ENCODE measurements at places on chromosomes 2 and 18.

- no peak for DNase-seq
Observed at GRCh38 chr2:55109219-55109891, 59.1 kb upstream of the RTN4 start.

- DNase-seq = no peak
Observed at GRCh38 chr2:240906141-240906910, at the start of gene CROCC2. Gene CROCC2, plus strand, starts transcription at chr2:240906336. Its CDS starts 178 bp downstream, at chr2:240906514.

GRCh38 chr2:7861910-7862702 lies 819.8 kb upstream of the ID2 start:
- DNase-seq = no peak

- DNase-seq = peak; percentile 85
Observed at GRCh38 chr2:137964066-137964858, at the start of gene HNMT. Gene HNMT, plus strand, starts transcription at chr2:137964473. Its CDS starts 19 bp downstream, at chr2:137964492.

DNA sequence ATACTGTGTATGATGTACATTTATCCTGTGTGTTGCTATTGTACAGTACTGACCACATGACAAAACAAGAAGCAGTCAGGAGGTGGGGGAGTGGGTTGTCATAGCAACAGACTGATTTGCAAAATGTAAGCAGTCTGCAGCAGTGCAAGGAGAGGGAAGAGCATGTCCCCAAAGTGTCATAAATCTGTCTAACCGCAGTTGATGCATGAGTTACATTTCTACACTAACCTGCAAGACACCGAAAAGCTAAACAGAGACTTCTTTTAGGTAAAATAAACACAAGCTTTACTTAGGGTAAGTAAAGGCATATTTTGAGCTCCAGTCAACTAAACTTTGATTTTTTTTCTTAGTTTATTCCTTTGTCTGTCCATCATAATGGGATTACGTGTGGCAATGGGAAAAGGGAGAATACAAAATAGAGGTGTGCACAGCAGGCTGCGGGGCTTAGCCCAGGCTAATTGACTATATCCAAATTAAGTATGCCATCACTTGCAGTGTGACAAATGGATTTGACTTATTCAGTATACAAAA lies 134.5 kb downstream of the MEIS1 start:
- peak; percentile 51 for DNase-seq

DNA sequence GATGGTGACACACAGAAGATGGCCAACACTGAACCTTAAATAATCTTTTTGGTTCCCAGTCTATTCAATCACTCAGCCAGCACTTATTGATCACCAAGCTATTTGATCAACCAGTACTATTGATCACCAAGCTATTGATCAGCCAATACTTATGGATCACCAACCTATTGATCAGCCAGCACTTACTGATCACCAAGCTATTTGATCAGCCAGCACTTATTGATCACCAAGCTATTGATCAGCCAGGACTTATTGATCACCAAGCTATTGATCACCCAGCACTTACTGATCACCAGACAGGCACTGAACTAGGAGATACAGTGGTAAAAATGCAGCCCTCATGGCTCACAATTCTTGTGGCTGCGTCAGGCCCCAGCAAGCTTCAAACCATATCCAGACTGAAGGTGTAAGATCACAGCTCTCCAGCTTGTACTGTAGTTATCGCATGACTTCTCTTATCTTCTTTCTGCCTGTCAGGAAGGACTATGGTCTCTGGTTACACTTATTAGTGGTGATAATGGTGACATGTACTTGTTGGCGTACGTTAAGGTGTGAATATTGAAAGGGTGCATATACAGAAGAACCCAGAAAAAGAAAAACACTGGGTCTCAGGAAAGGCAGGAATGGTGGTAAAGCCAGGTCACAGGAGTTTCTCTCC lies 18.4 kb upstream of the B3GNT2 start:
- no peak for DNase-seq

- DNase-seq = no peak
Observed at GRCh38 chr2:46246790-46247189, 50.4 kb upstream of the EPAS1 start.

DNA sequence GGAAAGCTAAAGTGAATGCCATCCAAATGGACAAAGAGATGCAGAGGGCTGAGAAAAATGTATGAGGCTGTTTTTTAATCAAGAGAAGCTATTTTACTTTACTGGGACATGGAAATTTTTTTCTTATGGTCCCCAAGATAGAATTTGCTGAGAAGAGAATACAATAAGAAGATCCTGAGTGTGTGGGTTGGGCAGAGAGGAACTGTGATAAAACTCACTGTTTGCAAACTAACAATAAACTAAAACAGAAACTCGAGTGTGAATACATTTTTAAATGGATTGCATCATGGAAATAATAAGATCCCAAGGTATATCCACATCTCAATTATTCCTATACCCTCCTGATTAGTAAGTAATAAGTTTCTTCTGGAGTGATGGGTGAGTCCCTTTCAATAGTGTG lies 4.4 kb downstream of the NEB start:
- DNase-seq = no peak

GRCh38 chr2:159111346-159111927 lies 143.0 kb downstream of the TANC1 start:
- no peak for DNase-seq

GRCh38 chr2:130791617-130791939 lies 36.2 kb downstream of the AMER3 start:
- no peak for DNase-seq

DNA sequence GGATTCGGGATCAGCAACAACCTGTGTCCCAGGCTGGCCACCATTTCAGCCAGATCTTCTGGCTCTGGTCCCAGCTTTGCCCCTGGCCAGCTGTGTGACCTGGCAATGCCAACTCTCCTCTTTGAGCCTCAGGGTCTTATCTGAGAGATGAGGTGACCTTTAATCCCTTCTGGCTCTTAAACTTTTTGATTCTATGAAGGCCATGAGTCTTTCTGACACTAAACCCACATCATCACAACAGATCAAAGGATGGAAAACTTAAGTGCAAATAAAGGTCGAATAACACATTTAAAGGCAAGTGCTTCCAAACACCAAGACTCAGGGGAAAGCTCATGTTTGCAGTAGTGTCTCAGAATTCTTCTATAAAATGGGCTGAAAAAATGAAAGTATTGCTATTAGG lies 491.8 kb upstream of the NRP2 start:
- DNase-seq = no peak

GRCh38 chr2:1339388-1340140 lies 73.7 kb upstream of the TPO start:
- DNase-seq = no peak

GRCh38 chr2:186255823-186256222 lies 230.2 kb upstream of the ZC3H15 start:
- no peak for DNase-seq

DNA sequence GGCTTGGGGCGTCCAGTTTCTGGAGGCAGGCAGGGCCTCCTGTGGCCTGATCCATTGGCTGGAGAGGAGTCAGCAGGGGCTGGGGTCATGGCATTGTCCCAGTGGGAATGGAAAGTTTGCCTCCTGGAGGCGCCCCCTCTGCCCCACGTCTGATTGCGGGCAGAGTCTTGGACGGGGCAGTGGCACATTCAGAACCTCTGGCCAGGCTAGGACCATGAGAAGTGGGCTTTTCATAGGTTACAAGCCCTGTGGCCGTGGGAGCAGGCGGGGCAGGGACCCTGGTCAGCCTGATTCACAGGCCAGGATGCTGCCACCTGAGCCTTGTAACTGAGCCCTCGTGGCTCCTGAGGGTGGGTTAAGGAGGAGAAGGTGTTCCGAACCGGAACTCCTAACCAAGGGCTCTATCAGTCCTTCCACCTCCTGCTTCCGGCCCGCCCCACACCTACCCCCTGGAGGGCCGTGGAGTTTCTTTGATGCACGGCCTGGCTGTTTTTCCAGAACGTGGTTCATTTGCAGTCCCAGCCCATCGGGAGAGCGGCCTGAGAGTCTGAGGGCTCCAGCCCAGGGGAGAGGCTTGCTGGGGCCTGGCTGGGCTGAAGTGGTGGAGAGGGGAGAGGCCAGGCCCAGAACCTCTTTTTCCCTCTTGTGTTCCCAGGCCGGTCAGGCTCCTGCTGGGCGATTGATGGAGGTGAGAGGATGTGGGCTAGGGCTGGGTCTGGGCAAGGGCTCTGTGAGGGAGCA lies 43.9 kb upstream of the PLB1 start:
- no peak for DNase-seq

DNA sequence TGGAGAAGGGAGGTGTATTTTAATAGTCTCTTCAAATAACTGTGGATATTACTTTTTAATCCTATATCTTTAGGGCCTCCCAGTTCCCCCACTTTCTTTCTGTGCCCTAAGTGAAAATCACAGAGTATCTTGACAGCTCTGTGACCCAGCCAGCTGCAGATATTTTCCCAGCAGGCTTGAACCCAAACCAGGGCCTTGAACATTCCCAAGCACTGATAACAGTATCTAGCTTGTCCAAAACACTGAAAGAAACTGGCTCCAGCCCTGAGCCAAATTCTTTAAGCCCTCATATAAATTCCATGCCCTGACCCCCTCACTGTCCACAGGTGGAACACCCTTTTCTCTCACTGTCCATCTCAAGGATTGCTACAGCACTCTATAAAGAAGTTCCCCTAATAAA lies 388.1 kb upstream of the CHAC2 start:
- no peak for DNase-seq

GRCh38 chr2:1788478-1788959 lies 44.2 kb upstream of the PXDN start:
- no peak for DNase-seq

DNA sequence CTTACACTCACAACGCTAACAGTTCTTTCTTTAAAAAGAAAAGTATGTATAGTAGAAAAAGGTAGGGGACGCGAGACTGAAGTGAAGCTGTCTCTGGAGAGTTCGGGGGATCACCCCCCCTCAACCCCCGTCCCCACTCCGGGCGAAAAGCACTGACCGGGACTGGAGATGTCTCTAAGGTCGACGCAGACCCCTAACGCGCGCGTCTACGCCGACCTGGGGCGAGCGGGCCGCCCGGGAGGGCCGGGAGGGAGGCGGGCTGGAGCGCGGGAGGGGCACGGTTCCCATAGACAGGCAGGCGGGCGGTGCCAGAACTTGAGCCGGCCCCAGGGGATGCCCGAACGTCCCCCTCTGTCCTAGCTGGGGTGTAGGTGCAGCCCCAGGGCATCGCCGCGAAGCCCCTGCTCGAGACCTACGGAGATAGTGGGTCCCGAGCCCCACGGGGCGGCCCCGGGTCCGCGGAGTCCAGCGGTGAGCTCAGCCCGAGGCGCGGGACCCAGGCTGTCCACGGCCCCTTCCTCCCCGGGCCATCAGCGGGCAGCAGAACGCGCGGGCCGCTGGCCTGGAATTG lies 82.2 kb downstream of the CHRNA1 start:
- no peak for DNase-seq

DNA sequence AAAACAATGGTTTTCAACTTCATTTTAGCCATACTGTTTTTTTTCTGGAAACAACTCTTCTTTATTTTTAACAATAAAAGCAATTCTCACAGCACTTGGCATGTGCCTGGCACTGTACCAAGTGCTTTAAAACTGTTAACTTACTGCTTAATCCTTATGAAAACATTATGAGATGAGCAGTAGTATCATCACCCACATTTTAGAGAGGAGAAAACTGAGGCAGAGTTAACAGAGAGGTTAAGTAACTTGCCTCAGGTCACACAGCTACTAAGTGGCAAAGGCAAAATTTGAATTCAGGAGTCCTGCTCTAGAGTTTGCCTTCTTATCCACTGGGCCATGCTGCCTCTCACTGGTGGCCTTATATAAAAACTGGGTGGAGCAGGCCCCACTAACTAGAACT lies 23.2 kb downstream of the CTIF start:
- no peak for DNase-seq

- DNase-seq = no peak
Observed at GRCh38 chr18:59040770-59041148, 98.9 kb upstream of the SEC11C start.

GRCh38 chr2:225598897-225599296 lies 199.4 kb downstream of the NYAP2 start:
- DNase-seq = peak; percentile 9

DNA sequence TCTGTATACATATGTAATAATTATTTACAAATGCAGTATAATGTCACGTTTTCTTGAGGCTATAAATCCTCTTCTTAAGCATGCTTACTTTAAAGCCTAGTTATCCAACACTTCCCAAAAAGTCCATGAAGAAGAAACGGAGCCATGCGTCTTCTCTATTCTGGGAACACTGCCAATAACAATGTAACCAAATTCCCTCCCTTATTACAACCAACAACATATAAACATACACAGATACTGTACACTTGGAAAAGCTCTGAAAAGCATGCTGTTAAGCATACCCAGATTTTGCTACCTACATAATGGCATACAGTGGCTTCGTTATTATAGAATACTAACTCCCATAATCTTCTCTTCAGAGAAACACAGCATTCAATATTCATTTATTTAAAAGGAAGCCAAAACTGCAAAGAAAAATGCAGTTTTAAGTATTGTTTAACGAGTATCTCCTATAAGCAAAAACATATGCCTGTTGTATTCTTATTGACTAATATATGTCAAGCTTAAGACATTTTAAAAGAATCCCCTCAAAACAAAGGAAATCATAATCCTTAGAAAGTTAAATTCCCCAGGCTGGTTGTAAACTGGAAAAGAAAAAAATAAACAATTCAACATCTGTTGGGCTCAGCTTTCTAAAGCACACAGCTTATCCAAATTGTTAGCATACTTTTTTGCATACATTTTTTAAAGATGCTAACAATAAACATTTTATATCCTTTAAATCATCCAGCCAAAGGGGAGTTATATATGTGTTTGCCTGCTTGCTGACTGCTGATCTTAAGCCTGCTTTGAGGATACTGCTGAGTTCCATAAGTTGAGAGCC lies 83.4 kb downstream of the SLC25A12 start:
- no peak for DNase-seq

DNA sequence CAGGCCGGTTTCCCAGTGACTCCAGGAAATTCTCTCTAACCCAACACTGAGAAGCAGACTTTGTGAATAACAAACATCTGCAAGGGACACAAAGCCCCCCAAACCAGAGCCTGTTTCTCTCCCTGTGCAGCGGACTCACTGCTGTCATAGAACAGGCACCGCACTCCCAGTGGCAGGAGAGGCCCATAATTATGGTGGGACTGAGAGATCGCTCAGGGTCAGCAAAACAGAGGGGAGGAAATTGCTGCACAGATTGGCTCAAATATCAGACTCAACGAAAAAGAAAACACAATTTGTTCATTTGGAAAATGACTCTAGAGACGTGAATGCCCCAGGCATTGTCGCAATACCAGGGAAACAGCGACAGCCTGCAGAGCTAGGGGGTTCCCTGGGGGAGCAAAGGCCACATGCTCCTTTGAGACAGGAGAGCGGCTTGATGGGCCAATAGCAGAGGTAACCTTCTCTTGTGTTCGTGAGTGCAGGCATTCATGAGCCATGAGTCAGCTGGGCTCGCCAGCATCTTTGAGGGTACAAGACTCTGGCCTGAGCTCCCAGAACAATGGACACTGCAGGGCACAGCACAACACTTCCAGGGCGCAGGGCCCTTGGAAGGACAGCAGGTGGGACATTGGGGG lies 143.3 kb upstream of the KLHL29 start:
- DNase-seq = no peak

DNA sequence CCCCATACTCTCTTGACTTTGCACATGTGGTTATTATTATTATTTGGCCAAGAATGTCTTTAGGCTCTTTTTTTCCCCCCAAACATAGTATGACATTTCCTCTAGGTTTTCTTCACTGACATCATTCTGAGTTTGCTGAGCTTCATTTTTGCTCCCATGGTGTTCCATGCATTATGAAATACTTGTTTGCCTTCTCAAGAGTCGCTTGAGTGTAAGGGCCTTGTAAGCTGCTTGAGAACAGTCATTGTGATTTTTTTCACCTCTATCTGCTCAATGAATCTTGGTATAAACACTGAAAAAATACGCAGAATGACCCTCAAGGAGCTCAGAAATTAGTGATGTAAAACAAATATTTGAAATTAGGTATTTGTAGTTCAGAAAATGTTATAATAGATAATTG lies 688.9 kb downstream of the CNTNAP5 start:
- DNase-seq = no peak

All from GM04503 (cell line).